ENCODE measurements at places on chromosomes 1 and 21.

DNA sequence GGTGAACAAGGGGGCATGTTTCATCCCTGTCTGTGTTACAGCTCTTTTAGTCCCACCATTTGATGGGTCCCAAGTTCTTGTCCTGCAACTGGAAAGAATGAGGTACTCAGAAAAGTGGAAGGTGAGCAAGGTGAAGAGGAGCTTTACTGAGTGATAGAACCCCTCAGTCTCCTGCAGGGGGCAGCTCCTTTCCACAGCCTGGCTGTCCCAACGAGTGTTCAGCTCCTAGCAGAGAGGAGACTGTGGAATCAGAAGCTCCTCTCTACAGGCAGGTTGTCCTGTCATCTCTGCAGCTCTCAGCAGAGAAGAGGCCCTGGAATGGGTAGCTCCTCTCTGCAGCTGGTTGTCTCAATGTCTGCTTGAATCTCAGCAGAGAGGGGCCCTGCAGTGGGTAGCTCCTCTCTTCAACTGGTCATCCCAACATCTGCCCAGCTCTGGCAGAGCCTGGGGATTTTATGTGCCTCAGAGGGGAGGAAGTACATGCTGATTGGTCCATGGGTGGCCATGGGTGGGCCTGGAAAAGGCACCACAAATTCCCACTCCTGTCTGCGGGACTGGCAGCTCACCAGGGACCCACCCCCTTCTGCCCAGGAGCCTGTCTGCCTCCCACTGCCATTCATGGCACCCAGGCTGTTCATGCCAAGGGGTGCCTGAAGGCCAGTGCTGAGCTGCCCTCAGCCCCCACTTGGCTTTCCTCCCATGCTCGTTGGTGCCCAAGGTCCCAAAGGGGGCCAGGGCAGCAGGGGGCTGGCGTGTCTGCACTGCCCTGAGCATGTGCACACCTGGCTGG, 25.7 kb downstream of the LDLRAD1 start:
- DNase-seq, result no peak

GRCh38 chr1:52798331-52798730, 44.2 kb upstream of the ZYG11A start:
- no peak for DNase-seq

- DNase-seq, result no peak
These were observed 3.8 kb downstream of the RAB3B start for GRCh38 chr1:51986718-51987117.

DNA sequence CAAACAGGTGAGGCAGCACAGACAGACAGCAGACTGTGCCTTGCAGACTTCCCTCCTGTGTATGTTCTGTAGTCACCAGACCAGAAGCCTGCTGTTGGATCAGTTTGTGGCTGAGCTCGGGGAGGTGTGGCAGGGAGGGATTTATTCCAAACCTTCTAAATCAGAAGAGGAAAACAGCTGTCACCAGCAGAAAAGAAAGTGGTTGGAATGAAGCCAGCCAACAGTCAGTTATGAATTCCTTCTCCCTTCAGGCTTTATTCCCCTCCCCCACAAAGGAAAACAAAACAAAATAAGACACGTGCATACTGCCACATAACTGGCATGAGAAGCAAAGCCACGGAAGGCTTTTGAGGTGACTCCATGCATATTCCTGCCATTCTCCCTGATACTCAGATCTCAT, 19.0 kb upstream of the PIGV start:
- DNase-seq, result no peak

DNA sequence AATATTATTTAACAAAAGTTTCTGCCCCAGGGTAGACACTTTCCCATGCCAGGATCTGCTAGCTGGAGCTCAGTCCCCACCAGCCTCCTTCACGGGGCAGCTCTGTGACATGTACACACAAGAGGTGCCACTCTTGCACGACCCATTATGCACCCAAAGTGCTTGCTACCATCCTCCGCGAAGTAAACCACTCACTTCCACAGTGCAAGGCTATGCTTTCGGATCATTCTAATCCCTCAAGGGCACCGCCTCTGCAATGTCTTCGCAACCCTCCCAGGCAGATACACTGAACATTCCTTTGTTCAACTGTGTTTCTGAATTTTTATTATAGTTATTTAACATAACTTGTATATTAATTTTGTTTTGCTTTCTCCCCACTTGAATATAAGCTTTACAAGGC, 303.8 kb downstream of the VAV3 start:
- no peak for DNase-seq

GRCh38 chr1:24020025-24020424, 39.9 kb upstream of the SRSF10 start:
- no peak for DNase-seq

DNA sequence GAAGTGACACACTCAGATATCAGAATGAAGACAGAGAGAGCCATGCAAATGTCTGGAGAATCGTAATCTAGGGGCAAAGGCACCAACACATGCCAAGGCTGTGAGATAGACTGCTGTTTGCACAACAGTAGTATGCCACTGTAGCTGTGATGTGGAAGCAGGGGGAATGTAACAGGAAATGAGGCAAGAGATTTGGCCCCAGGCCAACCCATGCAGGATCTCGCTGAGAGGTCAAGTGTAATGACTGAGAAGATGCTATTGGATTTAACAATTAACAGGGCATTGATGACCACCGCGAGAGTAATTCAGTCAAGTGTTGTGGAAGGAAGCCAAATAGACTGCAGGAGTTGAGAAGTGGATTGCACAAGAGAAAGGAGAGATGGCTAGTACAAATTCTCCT, 107.3 kb upstream of the ST6GALNAC5 start:
- DNase-seq, result no peak

GRCh38 chr1:235416662-235417049, 49.4 kb downstream of the TBCE start:
- no peak for DNase-seq

Data from activated CD4-positive, CD25-positive, alpha-beta regulatory T cell treated with anti-CD3 and anti-CD28 coated beads, Interleukin-2, amount 50 U/mL, for 72 hours (primary cell).